ENCODE measurements at places on chromosomes 4 and X.

- DNase-seq = no peak
These were observed 2717.2 kb downstream of the PCDH7 start for GRCh38 chr4:33437406-33437805.

GRCh38 chr4:150578745-150579501 lies 3.0 kb upstream of the MAB21L2 start:
- DNase-seq = no peak

DNA sequence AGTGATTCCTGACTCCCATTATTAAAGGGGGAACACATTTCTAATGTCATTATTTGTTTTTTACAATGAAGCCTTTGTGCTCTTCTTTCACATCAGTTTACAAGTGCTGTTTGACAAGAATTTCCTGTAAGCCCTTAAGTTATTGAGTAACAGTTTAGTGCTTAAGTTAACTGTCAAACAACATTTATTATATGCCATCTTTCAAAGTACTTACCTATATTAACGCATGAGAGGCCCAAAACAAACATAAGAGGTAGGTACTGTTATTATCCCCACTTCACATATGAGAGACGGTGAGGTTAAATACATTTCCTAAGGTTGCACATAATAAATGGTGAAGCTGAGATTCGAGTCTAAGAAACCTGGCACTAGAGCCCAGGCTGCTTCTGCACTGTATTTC lies 56.0 kb upstream of the MAGED1 start:
- no peak for DNase-seq

GRCh38 chr4:112517067-112517634 lies 1.2 kb upstream of the NEUROG2 start:
- DNase-seq = no peak

GRCh38 chr4:74189331-74190043 lies 31.6 kb downstream of the MTHFD2L start:
- DNase-seq = peak; percentile 80

DNA sequence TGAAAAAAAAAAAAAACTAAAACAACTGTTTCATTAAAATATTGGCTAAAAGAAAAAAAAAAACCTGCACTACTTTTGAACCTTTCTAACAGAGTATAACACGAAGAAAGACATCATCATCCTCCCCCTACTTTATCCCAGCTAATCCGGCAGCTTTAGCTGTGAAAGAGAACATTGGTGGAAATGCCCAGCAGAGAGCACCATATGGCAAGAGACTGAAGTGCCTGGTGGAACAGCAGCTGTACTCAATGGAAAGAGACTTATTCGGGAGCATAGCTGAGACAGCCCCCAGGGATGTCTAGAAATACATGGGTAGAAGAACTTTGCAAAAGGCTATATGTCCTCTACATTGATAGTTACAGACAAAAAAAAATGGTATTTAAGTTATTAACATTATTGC lies 30.3 kb downstream of the STPG2 start:
- peak; percentile 18 for DNase-seq

- DNase-seq = no peak
These were observed 15.8 kb upstream of the KLF8 start for GRCh38 chrX:56216332-56216731.

DNA sequence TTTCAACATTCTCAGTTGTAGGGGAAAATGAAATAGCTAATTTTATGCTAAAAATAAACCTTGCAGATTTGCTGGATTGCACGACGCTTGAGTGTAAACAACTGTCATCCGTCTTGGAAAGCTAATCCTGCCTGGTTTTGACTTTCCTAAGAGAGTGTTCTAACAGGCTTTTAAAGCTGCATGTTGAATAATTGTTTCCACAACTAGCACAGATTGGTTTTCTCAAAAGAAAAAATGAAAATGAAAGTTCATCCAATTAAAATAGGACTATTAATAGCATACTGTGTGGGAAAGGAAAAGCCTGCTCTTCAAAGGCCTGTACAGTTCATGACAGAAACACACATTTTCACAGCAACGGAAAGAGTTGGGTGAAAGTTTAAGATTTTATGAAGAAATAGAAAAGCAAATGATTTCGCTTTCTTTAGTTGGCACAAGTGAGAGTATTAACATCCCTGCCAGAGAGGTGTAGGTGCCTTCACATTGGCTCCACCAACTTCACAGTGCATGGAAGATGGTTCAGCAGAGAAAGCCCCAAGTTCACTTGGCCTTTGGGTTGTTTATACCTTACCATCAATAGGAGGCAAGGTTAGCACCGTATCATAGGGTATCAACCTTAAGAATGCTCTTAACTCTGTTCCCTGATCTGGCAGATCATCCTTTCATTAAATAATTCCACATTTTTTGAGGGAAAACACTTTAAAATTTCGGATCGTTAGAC lies 140.0 kb upstream of the GUCY1A1 start:
- no peak for DNase-seq

DNA sequence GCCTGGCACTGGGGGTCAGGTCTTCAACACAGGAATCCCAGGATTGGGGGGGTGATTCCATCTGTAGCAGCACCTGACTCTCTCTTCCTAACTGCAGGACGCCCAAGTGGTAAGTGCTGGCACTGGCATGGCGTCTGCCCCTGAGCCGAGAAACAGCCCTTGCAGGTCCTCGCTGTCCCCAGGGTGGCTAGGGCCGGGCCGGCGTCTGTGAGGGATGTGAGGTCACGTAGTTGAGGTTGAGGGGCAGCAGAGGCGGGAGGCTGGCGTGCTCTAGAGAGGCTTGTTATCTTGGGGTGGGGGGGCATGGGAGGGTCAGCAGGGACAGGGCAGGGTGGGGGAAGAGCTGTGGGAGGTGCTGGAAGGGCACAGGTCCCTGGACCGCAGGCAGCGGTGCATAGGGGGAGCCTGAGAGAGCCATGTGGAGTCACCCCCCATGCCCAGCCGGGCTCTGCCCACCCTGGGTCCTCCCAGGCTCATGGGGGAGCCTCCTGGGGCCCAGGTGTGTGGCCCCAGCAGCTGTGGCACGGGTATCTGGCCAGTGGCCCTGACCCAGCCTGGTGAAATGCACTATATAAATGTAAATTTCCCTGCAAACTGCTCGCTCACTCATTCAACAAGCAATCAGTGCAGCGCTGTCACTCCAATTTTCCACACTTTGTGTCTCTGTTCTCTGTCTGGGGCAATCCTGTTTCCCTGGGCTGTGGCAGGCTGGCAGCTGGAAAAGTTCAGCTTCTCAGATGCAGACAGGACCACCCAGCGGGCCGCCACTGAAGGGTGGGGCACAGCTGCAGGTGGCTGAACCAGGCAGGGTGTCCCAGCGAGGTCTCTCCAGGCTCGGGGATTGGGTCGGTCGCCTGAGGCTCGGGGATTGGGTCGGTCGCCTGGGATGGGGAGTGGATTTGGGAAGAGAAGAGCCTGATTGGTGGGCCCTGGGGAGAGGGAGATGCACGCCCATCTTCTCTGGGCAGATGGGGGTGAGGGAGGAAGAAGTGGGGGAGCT lies 102.2 kb upstream of the NKX1-1 start:
- no peak for DNase-seq

DNA sequence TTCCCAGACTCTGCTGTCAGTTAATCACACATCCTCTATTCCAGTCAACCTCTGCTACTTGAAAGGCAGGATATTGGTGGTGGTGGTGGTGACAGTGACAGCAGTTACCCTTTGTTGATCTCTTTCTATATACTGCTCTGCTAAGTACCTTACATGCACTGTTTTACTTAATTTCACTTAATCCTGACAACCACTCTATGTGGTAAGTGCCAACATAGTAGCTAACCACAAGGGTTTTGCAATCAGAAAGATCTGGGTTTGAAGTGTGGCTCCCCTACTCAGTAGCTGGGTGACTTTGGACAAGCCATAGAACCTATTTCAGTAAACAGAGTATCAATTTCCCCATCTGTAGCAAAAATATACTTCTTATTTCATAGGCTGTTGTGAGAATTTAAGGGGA lies 24.2 kb upstream of the F9 start:
- no peak for DNase-seq

- peak; percentile 28 for DNase-seq
These were observed 26.7 kb downstream of the FAM156B start for GRCh38 chrX:52923781-52924241.

DNA sequence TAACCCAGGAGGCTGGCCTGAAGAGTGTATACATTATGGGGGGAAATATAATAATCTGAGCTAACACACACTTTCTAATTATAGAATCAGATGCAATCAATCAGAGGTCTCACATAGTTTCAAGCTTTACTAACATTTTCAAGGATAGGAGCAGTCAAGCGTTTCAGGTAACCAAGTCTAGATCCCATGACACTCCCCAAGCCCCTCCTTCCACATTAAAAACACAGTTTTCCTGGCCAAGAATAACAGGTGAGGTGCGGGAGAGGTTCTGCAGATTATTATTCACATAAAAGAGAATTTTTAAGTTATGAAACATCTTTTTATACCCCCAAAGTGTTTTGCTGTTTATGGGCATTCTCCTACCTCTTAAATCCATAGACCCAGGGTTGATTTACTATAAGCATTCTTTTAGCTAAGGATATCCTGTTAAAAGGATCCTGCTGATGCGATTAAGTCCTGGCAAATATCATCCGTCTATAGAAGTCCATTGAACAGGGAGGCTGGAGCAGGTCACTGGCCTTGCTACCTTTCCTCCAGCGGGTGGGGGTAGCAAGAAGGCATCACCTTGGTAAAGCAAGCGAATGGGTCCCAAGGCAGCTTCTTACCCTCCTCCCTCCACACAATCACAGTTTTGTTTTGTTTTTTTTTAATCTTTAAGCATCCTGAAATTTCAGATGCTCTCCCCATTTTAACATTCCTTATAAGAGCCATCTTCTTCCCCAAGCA lies 104.7 kb upstream of the GPM6A start:
- DNase-seq = no peak

Measured in NAMALWA (cell line).